ENCODE measurements at places on chromosomes 2 and 18. TPM values are rescaled to one million over a fixed set of nuclear protein-coding genes. Genes with fewer than 3 reads are reported as not detected.

DNA sequence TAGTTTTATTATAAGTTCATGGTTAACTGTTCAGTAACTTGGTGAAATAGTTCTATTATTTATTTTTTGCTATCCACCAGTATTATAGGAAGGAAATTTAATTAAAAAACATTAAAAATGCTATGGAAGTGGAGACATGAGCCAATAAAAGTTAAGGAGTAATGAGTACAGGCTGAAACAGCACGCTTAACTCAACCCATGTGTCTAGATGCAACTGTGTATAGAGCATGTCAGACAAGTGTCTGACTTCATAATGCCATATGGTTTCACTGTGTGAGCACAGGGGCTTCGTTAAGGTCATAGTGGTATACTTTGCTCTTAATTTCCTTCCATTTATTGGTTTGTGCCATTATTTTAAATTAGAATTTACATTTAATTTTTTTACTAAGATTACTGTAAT lies 566.8 kb upstream of the NRP2 start:
- no peaks in the 10 kb centered on the region for H3K27me3 ChIP-seq
- H3K27ac ChIP-seq, result no peak overlapping the region
- DNase-seq, result no peak
- H3K4me1 ChIP-seq, result no peaks in the 10 kb centered on the region
- no peak overlapping the region for H3K4me3 ChIP-seq
- no peaks in the 10 kb centered on the region for H3K36me3 ChIP-seq

DNA sequence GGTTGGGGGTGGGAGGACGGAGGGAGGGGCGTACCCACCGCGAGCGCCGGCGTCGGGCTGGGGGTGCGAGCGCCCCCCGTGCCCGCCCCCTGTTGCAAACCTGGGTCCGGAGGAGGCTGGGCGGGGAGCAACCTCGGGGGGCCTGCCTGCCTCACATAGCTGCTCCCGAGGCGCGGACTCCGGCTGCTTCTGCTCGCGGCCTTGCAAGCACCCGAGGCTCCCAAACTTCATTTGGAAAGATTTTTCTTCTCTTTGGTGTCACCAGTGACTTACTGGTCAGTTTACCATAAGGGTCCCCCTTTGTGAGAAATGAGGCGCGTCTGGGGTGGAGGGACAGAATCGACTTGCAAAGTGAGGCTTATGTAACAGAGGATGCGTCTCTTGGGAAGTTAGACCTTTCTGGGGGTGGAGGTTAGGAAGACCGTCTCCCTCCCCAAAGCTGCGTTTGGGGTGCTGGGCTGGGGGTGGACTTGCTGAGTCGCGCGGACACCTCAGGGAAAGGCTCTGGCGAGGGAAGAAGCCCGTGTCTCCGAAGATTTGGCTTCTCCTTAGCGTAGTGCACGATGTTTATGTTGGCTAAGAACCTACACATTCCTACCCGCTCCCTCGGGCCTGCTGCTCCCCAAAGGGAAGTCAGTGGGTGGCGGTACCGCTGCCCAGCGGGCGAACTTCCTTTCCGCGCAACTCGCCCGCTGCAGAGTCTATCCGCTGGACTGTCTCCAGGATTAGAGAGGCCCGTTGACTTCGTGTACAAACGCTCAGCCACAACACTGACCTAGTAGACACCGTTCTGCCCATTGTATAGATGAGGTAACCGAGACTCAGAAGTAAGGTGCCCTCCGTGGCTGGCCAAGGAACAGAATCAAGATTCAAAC lies 559 bp downstream of the TMEM37 start:
- peak; percentile 18 for DNase-seq
- H3K4me3 ChIP-seq, result peak overlapping the region; percentile 46
- no peak overlapping the region for H3K27ac ChIP-seq
- no peaks in the 10 kb centered on the region for H3K36me3 ChIP-seq
- H3K4me1 ChIP-seq, result peaks cover 27% of the 10 kb centered on the region

DYNAP gene
- total RNA-seq, result not detected

GRCh38 chr2:170141865-170142264 lies 36.1 kb upstream of the MYO3B start:
- DNase-seq, result no peak
- H3K36me3 ChIP-seq, result no peaks in the 10 kb centered on the region
- no peak overlapping the region for H3K27ac ChIP-seq
- no peak overlapping the region for H3K4me3 ChIP-seq
- H3K27me3 ChIP-seq, result no peaks in the 10 kb centered on the region

- H3K4me3 ChIP-seq, result no peak overlapping the region
- no peaks in the 10 kb centered on the region for H3K36me3 ChIP-seq
- no peak for DNase-seq
- peaks cover 91% of the 10 kb centered on the region for H3K27me3 ChIP-seq
- no peak overlapping the region for H3K27ac ChIP-seq
These were observed 200.6 kb downstream of the NAPG start for GRCh38 chr18:10726198-10727068.

GRCh38 chr2:8841932-8842331 lies 4.5 kb upstream of the KIDINS220 start:
- no peak overlapping the region for H3K4me3 ChIP-seq
- no peaks in the 10 kb centered on the region for H3K36me3 ChIP-seq
- no peaks in the 10 kb centered on the region for H3K27me3 ChIP-seq
- DNase-seq, result no peak
- H3K4me1 ChIP-seq, result peaks cover 4% of the 10 kb centered on the region

- H3K4me1 ChIP-seq, result peaks cover 33% of the 10 kb centered on the region
- peak; percentile 69 for DNase-seq
- H3K27ac ChIP-seq, result peak overlapping the region; percentile 22
- H3K4me3 ChIP-seq, result no peak overlapping the region
These were observed 3.6 kb downstream of the CNOT11 start for GRCh38 chr2:101256316-101256715.

FOXI3 gene
- total RNA-seq, result not detected

DNA sequence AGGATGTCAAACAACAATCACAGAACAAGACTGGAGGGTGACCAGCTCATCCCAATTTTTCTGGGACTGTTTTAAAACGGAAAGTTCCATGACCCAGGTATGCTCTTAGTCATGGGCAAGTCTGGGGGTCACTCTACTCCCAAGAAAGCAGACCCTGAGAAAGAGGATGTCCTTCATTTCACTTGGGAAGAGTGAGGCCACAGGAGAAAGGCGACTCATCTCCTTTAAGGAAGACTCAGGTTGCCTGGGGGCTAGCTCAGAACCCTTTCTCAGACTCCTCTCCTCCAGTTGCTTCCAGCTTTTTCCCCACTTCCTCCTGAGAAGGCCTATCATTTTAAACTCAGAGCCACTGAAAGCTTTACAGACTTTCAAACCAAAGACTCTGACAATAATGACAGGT lies 9.3 kb downstream of the RNF152 start:
- H3K27me3 ChIP-seq, result no peaks in the 10 kb centered on the region
- no peak for DNase-seq
- H3K27ac ChIP-seq, result no peak overlapping the region
- no peaks in the 10 kb centered on the region for H3K4me1 ChIP-seq
- no peaks in the 10 kb centered on the region for H3K36me3 ChIP-seq

GRCh38 chr2:150620416-150620815 lies 132.9 kb upstream of the RND3 start:
- no peaks in the 10 kb centered on the region for H3K27me3 ChIP-seq
- no peak for DNase-seq
- H3K4me3 ChIP-seq, result no peak overlapping the region
- no peaks in the 10 kb centered on the region for H3K36me3 ChIP-seq
- peaks cover 17% of the 10 kb centered on the region for H3K4me1 ChIP-seq

DNA sequence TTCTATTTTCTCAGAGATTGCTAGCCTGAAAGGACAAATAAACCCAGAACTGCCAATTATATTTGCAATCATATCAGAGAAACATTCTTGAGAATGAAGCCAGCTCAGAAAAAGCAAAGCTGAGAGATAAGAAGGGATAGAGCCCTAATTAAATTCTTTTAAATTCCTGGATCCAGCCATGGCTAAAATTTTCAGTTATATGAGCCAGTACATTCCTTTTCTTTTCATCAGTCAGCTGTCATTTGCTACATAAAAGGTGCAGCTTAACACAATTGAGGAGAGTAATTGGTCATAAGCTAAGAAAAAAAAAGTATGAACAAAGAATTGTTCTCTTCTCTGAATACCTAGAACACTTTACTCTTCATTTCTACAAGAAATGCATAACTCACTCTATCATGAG lies 303.5 kb upstream of the FIGN start:
- H3K4me3 ChIP-seq, result no peak overlapping the region
- no peak for DNase-seq
- H3K4me1 ChIP-seq, result no peaks in the 10 kb centered on the region
- no peaks in the 10 kb centered on the region for H3K27me3 ChIP-seq

Data from PC-9 (cell line).